NB4 (cell line): ENCODE measurements at places on chromosomes 6 and 20.

- DNase-seq: no peak
Measured at GRCh38 chr20:57593134-57593886, 26.9 kb downstream of the ZBP1 start.

- peak; percentile 94 for DNase-seq
Measured at GRCh38 chr6:6556161-6556737, 32.3 kb upstream of the LY86 start.

DNA sequence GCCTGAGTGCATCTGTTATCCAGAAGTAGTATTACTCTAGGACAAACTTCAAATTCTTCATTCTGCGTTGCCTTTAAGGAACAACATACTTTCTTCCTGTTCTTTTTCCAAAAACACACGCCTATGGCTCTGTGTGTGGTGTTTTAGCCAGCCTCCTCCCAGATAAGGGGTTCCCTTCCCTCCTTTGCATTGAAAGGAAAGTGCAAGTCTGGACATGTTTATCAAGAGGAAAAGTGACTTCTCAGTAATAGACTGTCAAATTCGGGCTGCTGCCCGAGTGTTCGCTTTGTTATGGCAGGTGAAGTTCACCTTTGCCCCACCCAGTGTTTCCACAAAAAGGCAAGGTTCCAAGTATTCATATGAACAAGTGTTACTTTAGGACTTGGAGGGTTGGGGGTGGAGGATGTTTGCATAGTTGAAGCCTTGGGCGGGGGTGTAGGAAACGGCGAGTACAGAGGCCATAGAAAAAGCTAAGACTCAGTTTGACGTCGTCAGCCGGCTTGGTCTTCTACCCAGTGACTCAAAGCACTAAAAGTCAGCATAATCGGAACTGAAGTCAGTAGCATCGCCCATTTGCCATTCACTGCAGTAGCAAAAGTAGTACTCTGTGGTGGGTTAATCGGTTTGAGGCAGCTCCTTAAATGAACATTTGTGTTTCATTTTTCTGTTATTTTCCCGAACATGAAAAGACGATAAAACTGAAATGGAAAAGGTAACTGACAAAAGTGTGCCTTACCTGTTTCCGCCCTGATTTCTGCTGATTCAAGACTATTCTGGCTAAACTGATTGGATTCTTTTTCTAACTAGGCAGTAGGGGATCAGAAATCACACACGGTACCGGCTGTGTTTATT is 12.5 kb downstream of the PRDM1 start:
- DNase-seq: peak; percentile 38

- DNase-seq: no peak
Measured at GRCh38 chr6:129264480-129265045, 381.6 kb downstream of the LAMA2 start.

GRCh38 chr6:149459761-149460160 is 25.1 kb downstream of the ZC3H12D start:
- no peak for DNase-seq

DNA sequence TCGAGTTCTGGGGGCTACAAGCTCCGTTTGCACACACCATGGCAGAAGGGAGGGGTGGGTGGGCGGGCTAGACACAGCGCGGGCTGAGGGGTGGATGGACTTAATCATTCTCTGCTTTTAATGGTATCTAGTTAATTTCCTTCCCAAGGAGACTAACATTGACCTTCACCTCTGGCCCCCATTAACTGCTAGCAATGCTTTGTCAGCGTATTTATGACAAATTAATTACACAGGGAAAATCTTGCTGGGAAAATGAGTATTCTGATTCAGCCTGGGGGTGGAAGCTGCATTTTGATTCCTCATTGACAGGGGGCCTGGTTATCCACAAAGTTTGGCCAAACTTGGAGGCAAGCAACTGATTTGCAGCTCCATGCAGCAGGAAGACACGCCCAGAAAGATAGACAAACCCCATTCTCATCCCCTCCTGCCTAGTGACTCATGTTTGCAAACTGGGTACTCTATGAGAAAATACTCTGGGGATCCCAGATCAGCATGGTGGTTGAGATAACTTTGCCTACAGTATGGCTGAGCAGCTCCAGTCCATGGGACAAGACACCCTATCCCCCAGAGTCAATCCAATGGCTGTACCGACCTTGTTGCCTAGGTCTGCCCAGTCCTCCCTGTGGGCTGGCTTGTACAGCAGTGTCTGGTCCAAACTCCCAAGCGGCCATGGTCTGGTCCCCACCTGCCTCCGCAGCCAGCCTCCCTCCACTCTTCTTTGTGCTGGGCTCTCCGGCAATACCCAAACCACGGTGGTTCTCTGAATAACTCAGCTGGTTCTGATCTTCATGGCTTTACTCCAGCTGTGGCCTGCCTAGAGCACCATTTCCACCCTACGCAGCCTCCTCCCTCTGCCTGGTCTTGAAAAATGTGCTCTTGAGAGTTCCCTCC is 19.7 kb downstream of the ZBP1 start:
- no peak for DNase-seq
